ENCODE measurements at places on chromosomes 12 and 14.

DNA sequence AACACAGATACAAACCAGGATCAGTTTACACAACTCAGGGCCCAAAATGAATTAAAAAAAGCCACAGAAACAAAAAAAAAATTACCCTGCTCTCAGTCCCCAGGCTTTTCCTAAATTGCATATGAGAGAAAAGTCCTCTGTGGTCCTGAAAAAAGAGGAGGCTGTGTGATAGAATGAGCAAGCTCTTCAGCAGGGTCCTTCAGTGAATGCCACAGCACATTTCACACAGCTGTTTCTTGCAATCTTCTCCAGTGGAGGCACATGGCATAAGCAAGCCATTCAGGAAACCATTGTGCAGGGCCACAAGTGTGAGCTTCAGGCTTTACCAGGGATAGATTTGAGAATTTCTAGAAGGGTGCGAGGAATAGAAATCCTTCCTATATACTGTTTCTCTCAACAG lies 168.5 kb downstream of the PPM1H start:
- DNase-seq = no peak

- peak; percentile 47 for DNase-seq
Measured at GRCh38 chr14:52790011-52790755, 1.2 kb downstream of the GNPNAT1 start.

DNA sequence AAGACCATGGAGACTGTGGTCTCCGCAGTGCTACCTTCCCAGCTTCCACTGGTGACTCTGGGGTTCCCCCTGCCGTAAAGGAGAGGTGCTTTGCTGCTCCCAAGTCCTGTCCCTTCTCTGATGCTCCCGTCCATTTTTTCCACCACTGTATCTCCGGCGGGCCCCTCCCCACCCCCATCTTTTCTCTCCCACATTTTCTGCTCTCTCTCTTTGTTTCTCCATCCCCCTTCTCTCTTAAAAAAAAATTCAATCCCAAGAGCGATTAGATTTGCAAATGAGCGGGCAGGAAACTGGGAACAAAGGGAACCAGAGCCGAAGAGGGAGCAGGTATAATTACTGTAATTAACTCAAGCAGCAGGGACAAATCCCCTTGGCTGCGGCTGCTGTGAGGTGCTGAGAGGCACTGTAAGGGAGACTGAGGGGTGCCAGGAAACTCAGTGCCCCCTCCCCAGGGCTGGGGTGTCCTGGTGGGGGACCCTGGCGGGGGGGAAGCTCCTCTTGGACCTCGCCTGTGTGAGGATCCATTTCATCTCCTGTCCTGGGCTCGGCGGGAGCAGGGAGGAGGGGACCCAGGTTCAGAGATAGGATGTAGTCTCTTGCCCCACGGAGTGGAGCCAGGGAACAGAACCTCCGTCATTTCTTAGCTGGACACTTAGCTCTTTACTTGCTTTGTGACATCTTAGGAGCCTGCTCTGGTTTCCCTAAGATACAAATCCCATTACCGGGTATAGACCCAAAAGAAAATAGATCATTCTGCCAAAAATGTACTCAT lies 140.4 kb upstream of the NRXN3 start:
- DNase-seq = peak; percentile 63

- no peak for DNase-seq
Measured at GRCh38 chr12:108338915-108339657, at the start of gene CMKLR1. TSS of gene CMKLR1 (minus strand) at chr12:108339311. CDS start at chr12:108293591, 45,720 bp downstream.

- DNase-seq = no peak
Measured at GRCh38 chr12:71071536-71072097, 86.2 kb downstream of the TSPAN8 start.

- no peak for DNase-seq
Measured at GRCh38 chr12:131383741-131384543, 326.9 kb upstream of the SFSWAP start.

GRCh38 chr12:40784102-40784501 lies 91.9 kb downstream of the CNTN1 start:
- no peak for DNase-seq

DNA sequence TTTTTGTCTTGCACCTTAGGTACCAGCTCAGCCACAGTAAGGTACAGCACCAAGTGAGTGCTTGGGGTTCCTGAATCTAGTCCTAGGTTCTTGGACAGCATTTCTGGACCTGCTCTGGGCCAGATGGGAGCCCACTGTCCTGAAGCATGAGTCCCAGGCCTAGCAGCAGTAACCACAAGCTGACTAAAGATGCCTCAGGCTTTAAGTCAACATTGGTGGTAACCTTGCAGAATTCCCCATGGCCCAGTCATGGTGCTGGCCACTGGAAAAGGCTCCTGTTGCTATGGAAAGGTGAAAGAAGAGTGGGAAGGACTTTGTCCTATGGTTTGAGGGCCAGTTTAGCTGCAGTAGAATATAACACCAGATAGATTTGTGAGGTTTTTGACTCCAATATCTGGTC lies 86.9 kb upstream of the CLEC14A start:
- DNase-seq = no peak

GRCh38 chr12:27277846-27278260 lies 33.8 kb downstream of the STK38L start:
- DNase-seq = no peak

GRCh38 chr12:132228476-132229192 lies 84.4 kb downstream of the NOC4L start:
- DNase-seq = no peak

GRCh38 chr12:94074980-94075629 lies 73.3 kb upstream of the PLXNC1 start:
- peak; percentile 50 for DNase-seq

GRCh38 chr12:117098361-117099217 lies 627 bp downstream of the TESC start:
- DNase-seq = no peak

DNA sequence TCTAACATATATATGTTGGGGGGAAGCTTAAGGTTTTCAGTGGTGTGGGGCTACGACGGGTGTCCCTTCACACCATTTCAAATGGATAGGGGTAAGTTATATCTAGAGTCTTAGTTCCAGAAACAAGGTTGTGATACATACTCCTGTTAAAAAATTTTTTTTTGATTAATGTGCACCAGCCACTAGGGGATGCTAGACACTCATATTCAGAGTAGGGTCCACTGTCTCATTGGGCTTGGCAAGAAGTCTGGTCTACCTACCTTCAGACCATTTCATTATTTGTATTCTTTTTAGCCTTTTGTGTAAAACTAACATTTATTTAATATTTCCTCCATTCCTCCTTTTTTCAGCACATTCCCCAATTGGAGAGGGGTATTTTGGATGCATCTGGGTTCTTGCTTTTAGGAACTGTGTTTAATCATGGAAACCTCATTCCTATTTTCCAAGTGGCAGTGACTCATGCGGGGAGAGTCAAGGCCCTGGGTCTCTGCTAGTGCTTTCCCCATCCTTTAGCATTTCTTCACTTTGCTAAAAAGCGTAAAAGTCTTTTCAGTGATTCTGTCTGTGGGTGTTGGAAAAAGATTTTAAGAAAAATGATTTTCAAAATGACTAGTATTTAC lies 33.4 kb downstream of the ANO4 start:
- peak; percentile 58 for DNase-seq

- DNase-seq = no peak
Measured at GRCh38 chr12:53299101-53299453, 418 bp upstream of the MYG1 start.

- no peak for DNase-seq
Measured at GRCh38 chr14:53538316-53538881, 385.3 kb upstream of the DDHD1 start.

DNA sequence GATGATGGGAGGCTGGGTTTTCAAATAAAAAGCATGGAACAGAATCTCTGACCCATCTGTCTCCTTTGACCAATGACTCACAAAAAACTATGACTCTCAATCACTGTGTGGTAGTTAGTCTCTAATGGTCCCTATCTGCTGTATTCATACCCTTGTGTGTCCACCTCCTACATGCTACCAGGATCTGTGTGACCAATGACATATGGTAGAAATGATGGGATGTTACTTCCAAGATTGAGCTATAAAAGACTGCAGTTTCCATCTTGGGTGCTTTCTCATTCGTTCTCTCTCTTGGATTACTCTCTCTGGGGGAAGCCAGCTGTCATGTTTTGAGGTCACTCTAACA lies 144.7 kb upstream of the BTG1 start:
- no peak for DNase-seq

- DNase-seq = no peak
Measured at GRCh38 chr14:60859525-60859924, 121.4 kb downstream of the TRMT5 start.

DNA sequence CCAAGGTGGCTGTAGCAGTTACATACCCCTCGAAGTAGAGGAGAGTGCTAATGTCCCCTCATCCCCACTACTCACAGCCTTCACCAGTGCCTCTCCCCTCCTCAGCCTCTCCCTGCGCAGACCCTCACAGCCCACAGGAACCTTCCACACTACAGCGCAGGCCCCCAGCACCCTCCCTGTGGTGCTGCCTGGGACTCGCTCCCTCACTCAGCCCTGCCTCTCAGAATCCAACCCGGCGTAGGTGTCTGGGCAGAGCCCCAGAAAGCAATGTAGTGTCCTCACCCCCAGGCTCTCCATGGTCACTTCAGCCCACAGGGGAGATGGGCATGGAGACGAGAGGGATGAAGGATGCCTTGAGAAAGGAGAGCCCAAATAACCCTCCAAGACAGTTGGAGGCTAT lies 10.9 kb upstream of the ZNF740 start:
- DNase-seq = no peak

DNA sequence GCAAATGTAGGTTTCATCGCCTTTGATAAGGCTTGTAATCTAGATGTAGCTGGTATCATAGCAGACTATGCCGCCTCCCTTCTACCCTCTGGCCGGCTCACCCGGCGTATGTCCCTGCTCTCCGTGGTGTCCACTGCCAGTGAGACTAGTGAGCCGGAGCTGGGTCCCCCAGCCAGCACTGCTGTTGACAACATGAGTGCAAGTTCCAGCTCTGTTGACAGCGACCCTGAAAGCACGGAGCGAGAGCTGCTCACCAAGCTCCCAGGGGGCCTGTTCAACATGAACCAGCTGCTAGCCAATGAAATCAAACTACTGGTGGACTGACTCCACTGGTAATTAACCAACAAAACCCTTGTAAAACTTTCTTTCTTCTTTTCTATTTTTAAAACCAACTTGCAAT lies 49.0 kb upstream of the A2ML1 start:
- DNase-seq = no peak

- DNase-seq = no peak
Measured at GRCh38 chr12:25417071-25417470, 136.0 kb downstream of the LMNTD1 start.

- DNase-seq = no peak
Measured at GRCh38 chr14:97640031-97640430, 842.8 kb downstream of the VRK1 start.

DNA sequence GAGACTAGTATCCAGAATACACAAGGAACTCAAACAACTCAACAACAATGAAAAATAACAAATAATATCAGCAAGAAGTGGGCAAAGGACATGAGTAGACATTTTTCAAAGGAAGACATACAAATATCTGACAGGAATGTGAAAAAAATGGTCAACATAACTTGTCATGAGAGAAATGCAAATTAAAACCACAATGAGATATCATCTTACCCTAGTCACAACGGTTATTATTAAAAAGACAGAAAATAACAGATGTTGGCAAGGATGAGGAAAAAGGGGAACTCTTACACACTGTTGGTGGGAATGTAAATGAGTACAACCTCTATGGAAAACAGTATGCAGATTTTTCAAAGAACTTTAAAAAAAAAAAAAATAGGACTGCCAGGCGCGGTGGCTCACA lies 20.4 kb downstream of the VWF start:
- peak; percentile 87 for DNase-seq

DNA sequence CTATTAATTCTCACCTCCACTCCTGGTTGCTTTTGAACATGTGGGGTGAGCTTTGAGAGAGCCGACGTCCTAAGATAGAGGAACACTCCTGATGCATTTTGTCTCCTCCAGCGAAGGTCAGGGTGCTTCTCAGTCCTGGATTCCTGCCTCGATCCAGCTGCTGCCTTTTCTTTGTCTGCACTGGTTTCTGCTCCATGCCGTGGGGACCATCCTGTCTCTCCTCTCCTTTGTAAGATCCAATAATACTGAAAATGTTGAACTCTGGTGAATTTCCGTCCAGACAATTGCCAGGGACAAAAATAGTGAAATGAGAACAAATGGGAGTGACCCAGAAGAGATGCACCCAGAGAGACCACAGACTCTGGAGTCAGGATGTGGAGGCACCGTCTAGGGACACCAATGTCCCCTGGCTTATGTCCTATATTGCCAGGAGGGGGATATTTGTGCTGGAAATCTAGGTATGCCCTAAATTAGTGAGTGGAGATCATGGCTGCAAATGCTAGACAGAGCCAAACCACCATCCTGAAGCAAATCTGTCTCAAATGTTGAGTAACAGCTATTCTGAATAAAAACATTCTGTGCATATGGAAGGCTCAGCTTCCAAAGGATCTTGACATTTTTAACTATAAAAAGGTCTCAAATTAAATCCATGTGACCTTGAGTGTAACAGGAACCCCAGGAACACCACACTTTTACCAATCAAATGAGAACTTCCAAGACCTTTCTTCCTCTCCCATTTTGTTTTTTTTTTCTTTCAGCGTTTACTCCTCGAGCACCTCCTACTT lies 170.9 kb downstream of the PPM1H start:
- no peak for DNase-seq

DNA sequence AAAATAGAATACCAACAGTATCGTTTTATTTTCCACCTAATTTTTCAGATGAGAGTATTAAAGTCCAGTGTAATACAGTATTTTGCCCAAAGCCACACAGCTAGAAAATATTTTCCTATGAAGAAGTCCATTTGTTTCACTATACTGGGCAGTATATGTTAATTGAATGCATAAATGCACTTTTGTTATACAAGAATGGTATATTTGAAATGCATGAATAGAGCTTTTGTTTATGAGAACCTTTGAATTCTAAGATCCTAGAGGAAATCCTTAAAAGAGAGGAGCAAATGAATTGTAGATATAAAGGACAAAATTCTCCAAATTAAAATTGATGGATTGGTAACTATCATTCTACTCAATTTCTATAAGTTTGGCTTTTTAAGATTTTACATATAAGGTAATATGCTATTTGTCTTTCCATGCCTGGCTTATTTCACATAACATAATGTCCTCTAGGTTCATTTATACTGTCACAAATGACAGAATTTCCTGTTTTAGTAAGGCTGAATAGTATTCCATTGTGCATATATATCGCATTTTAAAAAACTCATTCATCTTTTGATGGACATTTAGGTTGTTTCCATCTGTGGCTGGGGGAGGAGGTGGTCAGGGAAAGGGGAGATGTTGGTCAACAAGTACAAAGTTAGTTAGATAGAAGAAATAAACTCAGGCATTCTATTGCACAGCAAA lies 136.6 kb upstream of the DCN start:
- no peak for DNase-seq

- no peak for DNase-seq
Measured at GRCh38 chr12:67582238-67582834, 66.2 kb upstream of the DYRK2 start.
